Activated CD8-positive, alpha-beta memory T cell treated with anti-CD3 and anti-CD28 coated beads, Interleukin-2, amount 10 ng/mL, durations not matched to agents 7 days and 5 days (primary cell): ENCODE measurements at places on chromosomes 16 and 17.

DNA sequence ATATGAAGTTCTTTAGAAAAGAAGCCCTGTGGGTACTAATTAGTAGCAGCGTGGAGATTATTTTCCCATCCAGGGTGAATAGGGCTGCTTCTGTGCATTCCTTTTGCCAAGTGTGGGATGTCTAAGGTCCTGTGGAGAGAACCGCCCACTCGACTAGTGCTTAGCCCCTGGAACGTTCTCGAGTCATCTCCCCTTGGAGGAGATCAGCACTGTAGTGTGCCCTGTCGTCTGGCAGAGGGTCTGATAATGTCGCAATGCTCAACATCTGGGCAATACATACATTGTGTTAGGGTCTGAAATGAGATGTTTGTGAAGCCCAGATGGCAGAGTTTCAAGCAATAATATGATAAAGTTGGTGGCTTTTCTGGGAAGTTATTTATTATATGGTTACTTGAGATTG is 64.8 kb downstream of the SPECC1 start:
- no peak for DNase-seq

GRCh38 chr17:48178317-48178716 is 70.8 kb downstream of the SNX11 start:
- no peak for DNase-seq

DNA sequence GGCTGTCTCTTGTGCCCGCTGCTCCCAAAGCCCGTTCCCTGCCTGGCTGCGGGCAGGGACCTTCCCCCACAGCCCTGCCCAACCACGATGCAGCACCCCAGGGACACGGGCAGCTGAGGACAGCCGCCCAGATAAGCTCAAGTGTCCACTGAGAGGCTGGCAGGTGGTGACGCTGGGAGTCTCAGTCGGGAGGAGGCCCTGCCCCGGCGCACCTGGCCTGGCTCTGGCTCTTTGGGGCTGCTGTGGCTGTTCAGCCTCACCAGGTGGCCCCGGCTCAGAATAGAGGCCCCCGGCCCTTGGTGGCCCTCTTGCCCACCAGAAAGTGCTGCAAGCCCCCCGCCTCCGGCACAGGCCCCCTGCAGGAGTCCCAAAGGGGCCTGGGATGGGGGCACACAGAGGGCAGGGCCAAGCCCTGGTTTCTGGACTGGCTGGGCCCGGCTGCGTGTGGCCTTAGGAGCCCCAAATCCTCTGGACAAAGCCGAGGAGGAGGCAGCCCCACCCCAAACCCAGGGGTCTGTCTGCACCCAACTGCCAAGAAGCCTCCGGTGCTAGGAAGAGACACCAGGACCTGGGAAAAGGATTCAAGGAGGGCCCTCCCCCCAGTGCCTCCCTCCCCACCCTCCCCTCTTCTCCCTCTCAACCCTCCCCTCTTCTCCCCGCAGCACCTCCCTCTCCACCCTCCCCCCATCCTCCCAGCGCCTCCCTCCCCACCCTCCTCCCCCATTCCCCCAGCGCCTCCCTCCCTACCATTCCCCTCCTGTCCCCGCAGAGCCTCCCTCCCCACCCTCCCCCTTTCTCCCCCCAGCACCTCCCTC is 5.3 kb downstream of the NTHL1 start:
- DNase-seq: no peak

GRCh38 chr16:31243734-31244670 is 15.8 kb upstream of the ITGAM start:
- DNase-seq: no peak

GRCh38 chr16:84609563-84610177 is 8.2 kb downstream of the COTL1 start:
- no peak for DNase-seq

GRCh38 chr16:70598937-70599503 is 47.3 kb upstream of the IL34 start:
- no peak for DNase-seq

GRCh38 chr16:84032458-84033178 is 10.0 kb downstream of the SLC38A8 start:
- DNase-seq: no peak

GRCh38 chr17:79985361-79985942 is 50.2 kb downstream of the TBC1D16 start:
- DNase-seq: no peak

- DNase-seq: no peak
Measured at GRCh38 chr16:78988361-78988969, 612.1 kb downstream of the MAF start.

DNA sequence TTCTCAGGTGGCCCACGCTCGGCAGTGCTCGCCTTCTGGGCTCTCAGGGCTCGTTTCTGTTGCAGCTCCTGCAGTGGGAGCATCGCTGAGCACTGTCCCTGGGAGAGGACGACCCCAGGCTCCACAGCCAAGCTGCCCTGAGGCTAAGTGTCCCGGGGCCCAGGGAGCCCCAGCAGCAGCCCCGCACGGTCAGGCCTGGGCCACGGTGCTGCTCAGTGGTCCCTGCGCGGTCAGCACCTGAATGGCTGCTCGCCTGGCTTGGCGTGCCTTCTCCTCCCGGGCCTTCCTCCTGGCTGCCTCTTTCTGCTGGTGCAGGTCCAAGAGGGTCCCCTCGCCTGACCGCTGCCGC is 23.3 kb downstream of the CEP131 start:
- DNase-seq: no peak

DNA sequence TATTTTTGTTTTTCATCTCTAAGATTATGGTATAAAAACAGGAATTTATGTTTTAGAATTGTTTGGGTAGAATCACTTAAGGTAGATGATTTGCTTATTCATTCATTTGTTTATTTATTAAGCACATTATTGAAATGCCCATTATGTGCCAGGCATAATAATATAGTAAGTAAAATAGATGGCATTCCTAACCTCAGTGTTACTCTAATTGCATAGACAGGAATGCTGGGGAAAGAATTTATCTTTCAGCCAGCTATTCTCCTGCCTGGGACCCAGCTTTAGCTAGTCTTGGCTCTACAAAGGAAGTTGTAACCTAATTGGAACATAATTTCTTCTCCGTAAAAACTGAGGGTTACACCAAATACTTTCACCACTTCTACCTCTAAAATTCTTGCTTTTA is 44.6 kb downstream of the NFAT5 start:
- DNase-seq: no peak

- peak; percentile 74 for DNase-seq
Measured at GRCh38 chr17:81291662-81292061, 3.4 kb downstream of the SLC38A10 start.

DNA sequence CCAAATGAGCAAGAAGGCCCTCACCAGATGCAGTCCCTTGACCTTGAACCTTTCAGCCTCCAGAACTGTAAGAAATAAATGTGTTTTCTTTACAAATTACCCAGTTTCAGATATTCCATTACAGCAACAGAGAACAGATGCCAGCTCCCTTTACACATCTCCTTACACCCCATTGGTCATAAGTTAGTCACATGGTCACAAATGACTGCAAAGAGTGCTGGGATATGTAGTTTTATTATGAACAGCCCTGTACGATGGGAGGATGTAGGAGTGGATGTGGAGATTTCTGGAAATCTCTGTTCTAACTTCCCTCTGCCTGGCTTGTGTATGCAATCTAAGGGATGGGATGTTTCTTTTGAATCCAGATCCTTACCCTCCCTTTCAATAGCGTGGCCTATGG is 13.3 kb upstream of the RPL38 start:
- DNase-seq: no peak

GRCh38 chr16:65876624-65877023 is 489.9 kb upstream of the CDH5 start:
- DNase-seq: no peak
